Thoracic aorta (tissue), 2 donors: ENCODE measurements at places on chromosomes 13 and 19. TPM values are rescaled to one million over a fixed set of nuclear protein-coding genes. Genes with fewer than 3 reads are reported as not detected.

DNA sequence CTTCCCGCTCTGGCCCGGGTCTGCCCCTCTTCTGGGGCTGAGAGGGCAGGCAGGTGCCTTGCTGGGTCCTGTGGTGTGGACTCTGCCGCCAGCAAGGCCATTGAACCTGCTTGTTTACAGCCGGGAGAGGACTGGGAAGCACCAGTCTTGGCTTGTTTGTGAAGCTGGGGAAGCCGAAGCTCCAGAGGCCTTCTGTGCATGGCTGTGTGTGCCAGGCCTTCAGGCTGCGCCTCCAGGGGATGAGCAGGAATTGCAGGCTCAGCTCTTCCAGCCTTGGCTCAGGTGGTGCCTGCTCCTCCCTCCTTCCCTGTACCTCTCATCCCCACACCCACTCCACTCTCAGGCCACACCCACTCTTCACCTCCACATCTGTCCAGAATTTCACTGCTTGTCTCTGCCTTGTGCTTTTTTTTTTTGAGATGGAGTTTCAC is 17.5 kb downstream of the NDUFB7 start:
- DNase-seq = no peak

GRCh38 chr13:52804202-52804641 is 44.2 kb downstream of the PCDH8 start:
- DNase-seq = no peak

DNA sequence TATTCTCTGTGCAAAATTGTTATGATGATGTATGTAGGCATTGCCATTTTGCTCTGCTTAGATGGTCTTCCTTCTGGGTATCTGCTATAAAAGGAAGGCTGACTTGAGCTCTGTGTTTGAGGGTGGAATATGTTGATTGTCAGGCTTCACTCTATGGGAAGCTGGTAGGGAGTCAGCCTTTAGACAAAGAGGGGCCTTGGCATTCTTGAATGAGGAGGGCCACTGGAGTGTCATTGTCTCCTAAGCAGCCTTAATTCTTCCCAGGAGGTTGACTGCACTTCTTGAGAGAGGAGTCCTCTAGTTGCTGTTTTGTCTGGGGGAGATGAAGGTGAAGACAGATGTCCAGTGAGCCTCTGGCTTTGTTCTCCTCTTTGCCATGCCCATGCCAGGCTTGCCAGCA is 266.8 kb downstream of the KCNRG start:
- no peak for DNase-seq

DNA sequence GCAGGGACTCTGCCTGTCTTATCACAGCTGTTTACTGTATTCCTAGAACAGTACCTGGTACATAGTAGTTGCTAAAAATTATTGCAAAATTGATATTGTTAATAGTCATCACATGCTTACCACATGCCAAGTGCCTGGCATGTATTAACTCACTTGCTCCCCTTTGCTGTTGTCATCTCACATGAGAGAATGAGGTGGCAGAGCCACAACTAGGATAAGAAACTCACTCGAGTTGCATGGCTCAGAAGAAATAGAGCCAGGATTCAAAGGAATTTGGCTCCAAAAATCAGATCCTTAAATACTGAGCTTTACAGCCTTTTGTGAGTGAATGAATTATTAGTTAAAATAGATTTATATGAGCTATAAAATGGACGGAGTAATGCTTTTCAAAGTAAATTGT is 42.6 kb downstream of the B3GLCT start:
- DNase-seq = no peak

DNA sequence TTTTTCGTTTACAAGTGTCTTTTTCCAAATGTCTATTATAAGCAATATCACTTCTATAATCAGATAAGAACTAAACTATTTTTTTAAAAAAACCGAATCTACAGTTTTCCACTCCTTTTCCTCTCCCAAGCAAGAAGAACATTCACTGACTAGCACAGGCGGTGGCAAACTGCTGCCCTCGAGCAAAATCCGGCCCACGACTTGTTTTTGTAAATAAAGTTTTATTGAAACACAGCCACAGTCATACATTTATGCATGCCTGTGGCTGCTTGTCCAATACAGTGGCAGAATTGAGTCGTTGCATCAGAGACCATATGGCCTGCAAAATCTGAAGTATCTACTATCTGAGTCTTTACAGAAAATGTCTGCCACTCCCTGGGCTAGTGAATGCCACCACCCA is 27.4 kb downstream of the INSR start:
- DNase-seq = no peak

Gene LPAR6
- total RNA-seq = 46.6 TPM
